ENCODE measurements at places on chromosomes 11 and 22. TPM values are rescaled to one million over a fixed set of nuclear protein-coding genes. Genes with fewer than 3 reads are reported as not detected.
A peak's percentile ranks its signal among the peaks of the same experiment; 100 is the strongest.

DNA sequence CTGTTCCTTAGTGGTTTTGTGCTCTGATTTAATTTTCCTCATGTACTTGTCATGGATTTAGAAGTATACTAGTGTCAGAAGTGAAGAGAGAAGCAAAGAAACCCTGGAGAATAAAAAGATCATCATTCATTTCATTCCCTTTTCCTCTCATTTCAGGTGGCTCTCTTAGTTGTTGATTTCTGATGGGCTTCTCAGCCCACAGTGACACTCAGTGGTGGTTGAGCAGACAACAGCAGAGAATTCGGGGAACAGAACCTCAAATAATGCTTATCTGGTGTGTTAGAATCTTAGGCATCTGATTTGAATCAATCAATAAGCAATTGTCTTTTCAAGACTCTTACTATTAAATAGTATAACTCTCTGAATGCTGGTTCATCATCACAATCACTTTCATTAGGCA, 1289.4 kb downstream of the FAM181B start:
- DNase-seq, result no peak

DNA sequence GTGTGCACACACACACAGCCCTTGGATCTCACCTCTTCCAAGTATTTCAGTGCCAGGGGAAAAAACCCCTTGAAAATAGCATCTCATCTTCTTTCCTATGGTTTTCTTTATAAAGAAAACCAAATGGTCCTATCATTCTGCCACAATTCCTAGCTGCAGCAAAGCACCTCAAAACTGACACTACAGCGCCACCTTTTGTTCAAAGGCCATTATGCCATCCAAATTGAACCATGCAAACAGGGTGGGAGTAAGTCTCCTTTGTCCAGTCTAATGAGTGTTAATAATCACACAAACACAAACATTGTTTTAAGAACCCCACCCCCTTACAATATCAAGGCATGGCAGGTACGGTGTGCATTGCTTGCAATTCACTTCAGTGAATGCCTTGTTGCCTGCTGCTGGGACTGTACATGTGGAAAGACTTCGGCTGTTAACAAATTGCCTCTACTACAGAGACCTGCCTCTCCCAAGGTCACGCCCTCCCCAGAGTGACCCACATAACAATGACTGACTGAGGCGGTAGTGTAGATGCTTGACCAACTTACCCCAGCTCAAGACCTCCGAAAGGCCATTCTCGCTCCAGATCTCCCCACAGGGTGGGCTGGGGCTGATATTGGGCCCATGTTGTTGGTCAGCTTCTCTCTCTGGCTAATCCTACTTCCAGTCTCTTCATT, 31.7 kb downstream of the FAM181B start:
- DNase-seq, result no peak

- peak; percentile 52 for DNase-seq
These were observed 154.5 kb upstream of the C11orf87 start for GRCh38 chr11:109267293-109268095.

DNA sequence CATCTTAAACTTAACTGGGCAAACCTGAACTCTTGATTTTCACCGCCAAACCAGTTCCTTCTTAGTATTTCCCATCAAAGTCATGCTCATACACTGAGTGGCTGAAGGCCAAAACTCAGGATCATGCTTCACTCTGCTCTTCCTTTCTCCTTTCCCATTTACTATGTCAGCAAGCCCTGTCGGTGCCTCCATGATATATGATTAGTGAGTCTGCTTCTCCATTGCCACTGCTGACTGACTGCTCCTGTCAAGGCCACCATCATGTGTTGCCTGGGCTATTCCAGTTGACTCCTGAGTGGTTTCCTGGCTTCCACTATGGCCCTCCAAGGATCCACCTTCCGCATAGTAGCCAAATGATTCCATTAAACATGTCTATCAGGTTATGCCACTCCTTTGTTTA, 42.8 kb upstream of the AMPD3 start:
- DNase-seq, result no peak

DNA sequence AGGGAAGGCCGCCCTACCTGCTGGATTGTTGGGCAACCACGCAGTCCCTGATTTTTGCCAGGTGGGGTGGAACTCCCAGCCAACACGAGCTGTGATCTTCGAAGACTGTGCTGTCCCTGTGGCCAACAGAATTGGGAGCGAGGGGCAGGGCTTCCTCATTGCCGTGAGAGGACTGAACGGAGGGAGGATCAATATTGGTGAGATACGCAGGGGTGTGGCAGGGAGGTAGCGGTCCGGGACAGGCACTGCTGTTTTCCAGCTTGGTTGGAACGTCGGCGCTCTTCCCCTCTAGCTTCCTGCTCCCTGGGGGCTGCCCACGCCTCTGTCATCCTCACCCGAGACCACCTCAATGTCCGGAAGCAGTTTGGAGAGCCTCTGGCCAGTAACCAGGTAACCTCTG, 7.6 kb downstream of the ACAD8 start:
- DNase-seq, result no peak

DNA sequence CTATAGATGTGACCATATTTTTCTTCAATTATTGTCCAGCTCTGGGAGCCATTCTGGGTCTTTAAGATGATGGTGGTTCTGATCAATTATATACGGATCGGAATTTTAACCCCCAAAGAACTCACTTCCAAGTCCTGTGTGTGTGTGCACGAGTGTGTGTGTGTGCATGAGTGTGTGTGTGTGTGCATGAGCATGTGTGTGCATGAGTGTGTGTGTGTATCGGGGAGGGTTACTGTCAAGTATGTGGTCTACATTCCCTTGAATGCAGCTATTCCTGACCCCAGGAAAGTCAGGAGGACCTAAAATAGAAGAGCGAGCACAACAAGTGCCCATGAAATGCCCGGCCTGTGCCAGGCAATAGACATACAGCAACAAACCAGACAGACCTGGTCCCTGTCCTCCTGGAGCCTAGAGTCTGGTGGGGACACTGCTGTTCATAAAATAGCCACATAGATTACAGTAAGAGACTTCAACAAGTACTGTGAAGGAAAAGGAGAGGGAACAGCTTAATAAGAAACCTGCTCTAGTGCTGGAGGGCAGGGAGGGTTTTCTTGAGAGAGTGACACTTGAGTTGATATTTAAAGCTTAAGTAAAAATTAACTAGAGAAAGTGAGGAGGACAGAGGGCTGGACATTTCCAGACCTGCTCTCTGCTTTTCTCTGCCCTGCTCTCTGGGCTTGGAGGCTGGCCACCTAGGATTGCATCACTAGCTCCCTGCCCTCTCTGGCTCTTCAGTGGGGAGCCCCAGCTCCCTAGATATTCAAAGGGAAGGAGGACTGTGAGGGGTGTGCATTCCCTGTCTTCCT, 66.1 kb upstream of the SPON1 start:
- DNase-seq, result peak; percentile 62

- no peak for DNase-seq
These were observed 22.3 kb downstream of the KCNQ1 start for GRCh38 chr11:2466869-2467694.

- DNase-seq, result no peak
These were observed 8.1 kb downstream of the ARHGAP8 start for GRCh38 chr22:44760476-44760875.

DNA sequence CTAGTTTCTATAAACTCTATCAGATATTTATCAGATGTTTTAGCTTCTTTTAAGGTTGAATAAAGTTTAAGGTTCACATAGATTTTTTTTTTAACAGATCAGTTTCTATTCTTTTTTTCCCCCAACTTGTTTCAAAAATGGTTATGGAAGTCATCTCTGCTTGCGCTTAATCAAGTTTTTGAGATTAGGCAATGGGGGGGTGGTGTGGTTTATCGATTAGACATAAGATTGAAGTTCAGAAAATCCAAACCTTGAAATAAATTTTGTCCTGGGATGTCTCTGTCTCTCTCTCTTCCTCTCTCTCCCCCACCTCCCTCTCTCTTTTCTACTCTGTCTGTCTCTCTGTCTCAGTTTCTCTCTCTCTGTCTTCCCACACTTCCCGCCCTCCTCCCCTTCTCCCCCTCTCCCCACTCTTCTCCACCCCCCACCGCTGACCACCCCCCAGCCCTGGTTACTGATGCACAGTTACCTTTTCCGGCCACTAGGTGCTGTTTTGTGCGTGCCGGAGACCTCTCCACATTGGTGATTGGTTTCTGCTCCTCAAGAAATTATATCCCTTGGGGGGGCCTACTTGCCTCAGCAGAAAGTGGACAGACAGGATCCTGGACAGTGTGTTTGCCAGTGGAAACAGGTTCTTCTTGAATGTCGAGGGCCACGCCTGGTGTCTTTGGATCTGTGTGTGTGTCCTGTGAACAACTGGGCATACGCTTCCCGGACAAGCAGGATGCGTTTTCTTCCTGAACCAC, 29.7 kb upstream of the ANO1 start:
- DNase-seq, result no peak

GRCh38 chr11:42593441-42593840, 718.4 kb upstream of the API5 start:
- no peak for DNase-seq

- DNase-seq, result no peak
These were observed 19.5 kb upstream of the CHKA start for GRCh38 chr11:68140496-68141245.

DNA sequence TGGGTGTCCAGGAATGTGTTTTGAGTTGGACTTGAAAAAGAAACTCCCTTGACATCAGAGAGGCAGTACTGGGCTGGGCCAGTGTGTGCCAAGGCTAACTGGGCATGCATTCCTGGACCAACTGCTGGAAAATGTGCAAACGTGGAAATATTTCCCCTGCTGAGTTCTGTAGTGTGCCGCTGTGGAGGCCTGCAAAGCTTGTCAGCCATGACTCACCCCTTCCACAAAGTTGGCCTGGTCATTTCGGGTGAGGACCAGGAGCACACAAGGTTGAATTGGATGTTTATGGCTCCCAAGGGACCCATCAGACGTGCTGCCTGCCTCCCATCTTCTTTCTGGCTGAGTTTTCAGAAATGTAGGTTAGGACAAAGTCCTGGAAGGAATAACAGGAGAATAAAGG, 513.1 kb downstream of the MIAT start:
- DNase-seq, result peak; percentile 74

- DNase-seq, result no peak
These were observed 244.1 kb upstream of the API5 start for GRCh38 chr11:43067681-43068080.

DNA sequence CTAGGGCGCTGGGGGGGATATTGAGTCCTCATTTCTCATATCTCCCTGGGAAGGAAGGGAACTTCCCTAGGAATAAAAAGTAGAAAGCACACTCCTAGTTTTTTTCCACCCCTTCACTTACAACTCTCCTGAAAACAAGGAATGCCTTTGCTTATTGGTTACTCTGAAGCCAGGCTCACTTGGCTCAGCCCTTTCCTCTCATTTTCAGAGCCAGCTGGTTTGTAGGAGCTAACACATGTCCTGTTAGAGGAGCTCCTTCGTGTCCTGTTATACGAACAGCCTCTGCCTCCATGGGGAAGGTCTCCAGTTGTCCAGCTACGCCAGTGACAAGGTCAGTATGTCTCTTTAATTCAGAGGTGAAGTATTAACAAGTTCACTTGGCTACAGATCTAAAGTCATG, 17.6 kb downstream of the ALKBH8 start:
- no peak for DNase-seq

DNA sequence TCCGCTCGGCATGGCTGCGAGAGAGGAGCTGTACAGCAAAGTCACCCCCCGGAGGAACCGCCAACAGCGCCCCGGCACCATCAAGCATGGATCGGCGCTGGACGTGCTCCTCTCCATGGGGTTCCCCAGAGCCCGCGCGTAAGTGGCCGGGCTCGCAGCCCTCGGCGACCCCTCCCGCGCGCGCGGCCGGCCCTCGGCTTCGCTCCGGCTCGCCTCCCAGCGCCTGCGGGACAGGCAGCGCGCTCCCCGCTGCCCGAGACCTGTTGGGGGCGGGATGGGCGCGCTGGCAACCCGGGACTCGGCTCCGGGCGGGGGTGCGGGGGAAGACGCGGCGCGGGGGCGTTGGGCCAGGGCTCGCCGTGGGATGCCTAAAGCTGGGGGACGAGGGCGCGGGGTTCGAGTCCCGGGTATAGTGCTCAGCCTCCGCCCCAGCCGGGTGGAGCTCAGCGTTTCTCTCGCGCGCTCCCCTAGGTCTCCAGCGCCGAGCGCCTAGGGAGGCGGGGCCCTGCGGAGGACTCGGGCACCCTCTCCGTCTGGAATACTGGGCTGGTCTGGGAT, 630 bp downstream of the UBASH3B start:
- DNase-seq, result no peak

- DNase-seq, result no peak
These were observed 145.6 kb downstream of the WNT7B start for GRCh38 chr22:45831394-45831793.

GRCh38 chr11:17354601-17354991, 3.0 kb downstream of the NCR3LG1 start:
- no peak for DNase-seq

- no peak for DNase-seq
These were observed 226.8 kb upstream of the TBCEL start for GRCh38 chr11:120797143-120797542.

DNA sequence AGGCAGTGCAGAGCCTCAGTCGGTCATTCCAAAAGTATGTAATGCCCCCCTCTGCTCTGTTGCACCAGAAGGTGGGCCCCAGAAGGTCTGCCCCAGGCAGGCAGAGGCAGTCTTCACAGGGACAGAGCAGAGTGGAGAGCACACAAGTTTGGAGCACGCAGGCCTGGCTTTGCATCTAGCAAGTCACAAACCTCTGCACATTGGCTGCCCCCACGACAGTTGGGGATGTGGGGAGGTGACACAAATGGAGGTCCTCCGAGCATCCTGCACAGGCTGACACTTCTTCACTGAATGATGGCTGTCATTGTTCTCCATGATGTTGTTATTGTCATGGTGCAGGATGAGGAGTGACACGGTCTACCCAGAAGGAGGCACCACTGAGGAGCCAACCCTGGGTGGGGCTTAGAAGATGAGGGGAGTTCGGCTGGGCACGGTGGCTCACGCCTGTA, 11.9 kb downstream of the TOM1 start:
- no peak for DNase-seq

- DNase-seq, result no peak
These were observed 386.5 kb downstream of the SOX6 start for GRCh38 chr11:15969701-15970329.

DNA sequence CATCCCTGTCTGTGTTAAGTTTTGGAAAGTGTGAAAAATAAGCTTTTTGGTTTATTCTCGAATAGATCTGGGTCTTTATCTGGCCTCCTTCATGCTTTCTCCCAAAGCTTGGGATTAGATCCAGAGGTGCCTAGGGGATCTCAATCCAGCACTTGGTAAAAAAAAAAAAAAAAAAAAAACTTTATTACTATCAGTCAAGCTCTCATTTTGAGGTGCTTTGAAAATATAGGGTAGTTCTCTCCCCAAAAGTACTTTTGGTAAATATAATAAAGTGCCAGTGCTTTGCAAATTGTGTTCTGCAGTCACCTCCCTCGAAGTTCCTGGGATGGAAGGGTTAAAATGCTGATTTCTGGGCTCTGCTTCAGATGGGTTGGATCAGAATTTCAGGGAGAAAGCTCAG, 15.5 kb upstream of the CEP295 start:
- DNase-seq, result no peak

GRCh38 chr11:104772806-104773241, 125.4 kb downstream of the CASP12 start:
- DNase-seq, result peak; percentile 77

GRCh38 chr11:100961633-100962032, 168.0 kb downstream of the PGR start:
- no peak for DNase-seq

BATF2 gene
- 0.35 TPM for total RNA-seq

OR5A1 gene
- total RNA-seq, result not detected

C11orf65 gene
- total RNA-seq, result 0.81 TPM

OR5T3 gene
- not detected for total RNA-seq

UCP2 gene
- total RNA-seq, result 86.2 TPM

OR51B6 gene
- total RNA-seq, result not detected

IL17REL gene
- total RNA-seq, result not detected

ZNF280A gene
- not detected for total RNA-seq

MLC1 gene
- total RNA-seq, result not detected

LRRC10B gene
- not detected for total RNA-seq

SYT9 gene
- total RNA-seq, result 0.46 TPM

RIC3 gene
- 1.6 TPM for total RNA-seq

Data from epithelial cell of proximal tubule (primary cell).